ENCODE measurements at places on chromosomes 1 and 21.

- DNase-seq, result no peak
These were observed 32.0 kb downstream of the MACO1 start for GRCh38 chr1:25462732-25463131.

- DNase-seq, result no peak
These were observed 46.0 kb downstream of the KCNK2 start for GRCh38 chr1:215128504-215128903.

DNA sequence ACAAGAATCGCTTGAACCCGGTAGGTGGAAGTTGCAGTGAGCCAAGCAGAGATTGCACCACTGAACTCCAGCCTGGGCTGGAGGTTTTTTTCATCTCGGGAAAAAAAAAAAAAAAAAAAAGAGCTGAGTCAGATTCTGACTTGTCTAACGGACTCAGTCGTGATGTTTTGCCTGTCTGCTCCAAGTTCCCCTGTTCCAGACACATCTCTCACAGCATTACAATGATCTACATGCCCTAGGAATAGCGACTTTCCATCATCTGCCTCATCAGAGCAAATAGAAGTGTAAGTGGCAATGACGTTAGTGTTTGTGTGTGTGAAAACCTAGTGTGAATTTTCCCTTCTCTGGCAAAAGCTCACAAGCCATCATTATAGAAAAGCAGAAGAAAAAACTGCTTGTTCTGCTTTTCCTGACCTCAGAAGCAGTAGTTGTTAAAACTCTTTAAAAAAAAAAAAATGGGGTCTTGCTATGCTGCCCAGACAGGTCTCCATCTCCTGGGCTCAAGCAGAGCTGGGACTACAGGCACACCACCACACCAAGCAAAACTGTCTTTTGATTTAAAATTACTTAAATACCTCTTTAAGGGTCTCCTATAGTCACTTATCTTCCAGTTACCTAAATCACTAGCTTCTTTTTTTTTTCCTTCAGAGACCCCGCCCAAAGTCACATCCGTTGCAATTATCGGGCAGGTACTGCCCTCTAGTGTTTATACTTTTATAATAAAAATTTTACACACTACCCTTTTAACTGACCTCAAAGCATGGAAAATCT lies 37.3 kb downstream of the PLEKHO1 start:
- DNase-seq, result peak; percentile 12

GRCh38 chr1:67676946-67677345 lies 8.1 kb upstream of the GADD45A start:
- peak; percentile 84 for DNase-seq

DNA sequence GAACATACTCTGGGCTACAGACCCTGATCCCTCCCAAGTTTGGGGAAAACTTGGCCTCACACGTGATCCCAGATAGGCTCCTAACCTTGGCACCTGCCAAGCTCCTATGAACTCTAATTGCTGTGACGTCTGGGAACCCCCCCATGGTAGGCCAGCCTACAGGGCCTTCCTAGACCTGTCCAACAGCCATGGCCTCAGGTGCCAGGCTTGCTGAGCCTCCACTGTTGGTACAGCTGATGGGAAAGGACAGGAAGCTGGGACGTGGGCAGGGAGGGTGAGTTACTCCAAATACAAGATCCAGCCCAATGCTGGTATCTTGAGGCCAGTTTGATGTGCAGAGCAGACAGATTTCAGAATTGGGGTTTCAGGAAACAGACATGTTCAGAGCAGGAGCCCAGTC lies 19.1 kb downstream of the SMIM12 start:
- no peak for DNase-seq

GRCh38 chr1:110538921-110539320 lies 19.9 kb upstream of the KCNA10 start:
- peak; percentile 80 for DNase-seq

- DNase-seq, result no peak
These were observed 51.9 kb upstream of the RHOU start for GRCh38 chr1:228683428-228683827.

DNA sequence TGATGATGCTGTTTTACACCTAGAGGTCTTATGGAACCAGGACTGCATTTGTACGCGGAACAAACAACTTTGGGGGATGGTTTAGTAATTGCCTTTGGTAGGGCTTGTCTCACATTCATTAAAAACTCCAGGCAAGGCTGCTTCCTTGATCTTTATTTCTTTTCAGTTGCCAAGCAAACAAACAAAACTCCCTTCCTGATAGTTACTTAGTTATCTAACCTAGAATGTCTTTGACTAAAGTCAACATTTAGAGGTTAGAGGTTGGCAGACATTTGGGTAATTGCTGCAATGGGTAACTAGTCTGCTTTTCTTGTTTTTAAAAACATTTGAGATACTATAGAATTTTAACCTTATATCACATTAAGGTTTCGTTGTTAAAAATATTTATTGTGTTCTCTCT lies 500.9 kb upstream of the PTBP2 start:
- no peak for DNase-seq

- no peak for DNase-seq
These were observed 339.6 kb downstream of the PDE4B start for GRCh38 chr1:66132324-66132723.

DNA sequence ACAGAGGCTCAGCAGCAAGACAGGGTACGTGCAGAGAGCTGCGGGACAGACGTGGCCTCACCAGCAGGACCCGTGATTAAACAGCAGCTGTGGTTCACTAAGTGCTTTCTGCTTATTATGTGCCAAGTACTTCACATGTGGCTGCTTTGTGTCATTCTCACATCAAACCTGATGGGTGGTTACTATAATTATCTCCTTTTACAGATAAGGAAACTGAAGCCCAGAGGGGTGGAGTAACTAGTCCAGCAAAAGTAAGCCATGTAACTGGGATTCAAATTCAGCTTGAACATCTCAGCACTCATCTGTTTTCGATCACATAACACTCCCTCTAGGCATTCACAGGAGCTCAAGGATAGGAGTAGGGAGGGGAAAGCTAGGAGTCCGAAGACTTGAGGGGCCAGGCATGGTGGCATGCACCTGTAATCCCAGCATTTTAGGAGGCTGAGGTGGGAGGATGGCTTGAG lies 50.8 kb upstream of the CLIC4 start:
- DNase-seq, result peak; percentile 82

GRCh38 chr1:91622616-91623015 lies 122.0 kb downstream of the CDC7 start:
- DNase-seq, result no peak
